Kidney (tissue), 22 donors: ENCODE measurements at places on chromosomes 4 and X. TPM values are rescaled to one million over a fixed set of nuclear protein-coding genes. Genes with fewer than 3 reads are reported as not detected.

The GC gene
- polyA plus RNA-seq: 1.8 TPM

The STS gene
- 2.7 TPM for polyA plus RNA-seq

The NSG1 gene
- polyA plus RNA-seq: 4.7 TPM

The VSIG4 gene
- 15.9 TPM for polyA plus RNA-seq

The PHEX gene
- 0.19 TPM for polyA plus RNA-seq

The MAGEA9B gene
- not detected for polyA plus RNA-seq

GRCh38 chr4:10808591-10808990, 124.0 kb upstream of the CLNK start:
- no peak for DNase-seq

DNA sequence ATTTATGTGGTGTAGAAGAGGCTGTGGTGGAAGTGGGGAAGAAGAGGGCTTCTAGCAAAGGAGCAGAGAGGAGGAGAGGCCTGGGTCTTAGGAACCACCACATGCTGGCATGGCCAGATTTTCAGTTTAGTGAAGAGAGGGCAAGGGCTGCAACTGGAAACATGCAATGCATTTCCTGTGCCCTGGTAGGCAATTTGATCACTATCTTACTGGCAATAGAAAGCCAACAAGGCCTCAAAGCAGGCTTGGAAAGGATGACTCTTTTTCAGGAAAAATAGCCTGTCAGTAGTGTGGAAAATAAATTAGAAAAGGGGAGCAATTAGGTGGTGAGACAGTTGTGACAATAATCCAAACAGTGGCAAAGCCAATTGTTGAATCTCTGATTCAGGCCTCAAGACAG, 501.9 kb upstream of the ZFP42 start:
- no peak for DNase-seq

- DNase-seq: no peak
These were observed 1015.0 kb upstream of the GRID2 start for GRCh38 chr4:91288702-91289311.

GRCh38 chrX:129759576-129760061, 20.1 kb upstream of the SASH3 start:
- peak; percentile 71 for DNase-seq

- no peak for DNase-seq
These were observed 14.8 kb upstream of the PABPC4L start for GRCh38 chr4:134216411-134216810.

GRCh38 chr4:10074076-10074766, 42.4 kb downstream of the WDR1 start:
- peak; percentile 9 for DNase-seq

- no peak for DNase-seq
These were observed 119.0 kb downstream of the NKX6-1 start for GRCh38 chr4:84379917-84380641.

DNA sequence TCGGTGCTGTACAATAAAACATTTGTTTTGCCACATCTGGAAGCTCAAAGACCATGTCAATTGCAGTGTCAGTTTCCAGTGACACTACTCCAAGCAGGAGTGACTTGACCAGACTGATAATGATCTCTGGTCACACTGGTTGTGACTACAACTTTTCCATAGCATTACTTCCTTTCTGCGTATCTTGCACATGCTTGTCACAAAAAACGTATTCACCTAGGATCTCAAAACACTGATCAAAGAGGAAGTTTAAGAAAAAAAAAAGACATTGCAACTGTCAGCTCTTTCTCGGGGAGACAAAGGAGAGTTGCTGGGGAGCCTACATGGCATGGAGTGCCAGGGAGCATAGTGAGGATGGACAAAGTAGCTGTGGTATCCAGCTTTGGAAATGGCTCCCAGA, 60.6 kb downstream of the OPHN1 start:
- no peak for DNase-seq

GRCh38 chr4:54999003-54999402, 126.4 kb downstream of the KDR start:
- DNase-seq: peak; percentile 49

GRCh38 chr4:144402176-144402575, 243.8 kb upstream of the HHIP start:
- no peak for DNase-seq

- DNase-seq: peak; percentile 79
These were observed at the start of gene NWD2 for GRCh38 chr4:37244583-37245390. NWD2 (plus strand) TSS chr4:37244743; CDS start chr4:37245068, 325 bp downstream.

DNA sequence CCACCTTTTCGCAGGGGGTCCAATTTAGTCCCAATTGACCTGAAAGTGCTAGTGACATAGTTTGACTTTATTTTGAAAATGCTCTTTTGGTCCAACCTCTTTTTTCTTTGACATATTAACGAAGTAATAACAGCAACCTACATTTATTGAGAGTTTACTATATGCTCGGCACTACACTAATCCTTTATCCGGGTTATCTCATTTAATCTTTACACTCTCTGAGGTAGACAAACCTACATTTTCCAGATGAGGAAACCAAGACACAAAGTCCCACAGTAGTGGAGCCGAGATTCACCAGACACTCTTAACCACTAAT, 307 bp upstream of the ATRX start:
- DNase-seq: no peak

GRCh38 chr4:117637347-117637746, 396.9 kb upstream of the NDST3 start:
- DNase-seq: no peak

DNA sequence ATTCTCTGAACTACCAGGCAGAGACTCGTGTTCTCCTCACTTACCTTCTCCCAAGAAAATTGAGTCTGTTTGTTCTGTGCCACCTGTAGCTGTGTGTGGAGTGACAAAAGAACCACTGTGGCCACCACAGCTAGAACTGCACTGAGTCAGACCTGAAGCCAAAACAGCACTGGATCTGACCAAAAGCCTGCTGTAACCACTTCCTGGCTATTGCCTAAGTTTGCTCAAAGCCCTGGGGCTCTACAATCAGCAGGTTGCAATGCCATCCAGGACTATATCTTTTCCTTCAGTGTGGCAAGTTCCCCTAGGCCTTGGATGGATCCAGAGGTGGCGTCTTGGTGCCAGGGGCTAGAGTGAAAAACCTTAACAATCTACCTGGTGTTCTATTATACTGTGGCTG, 449.1 kb downstream of the FAM133A start:
- no peak for DNase-seq

GRCh38 chrX:96183843-96184242, 500.8 kb upstream of the DIAPH2 start:
- no peak for DNase-seq
